Left forelimb (tissue), 1 donor: ENCODE measurements at places on chromosomes 1 and 21.

DNA sequence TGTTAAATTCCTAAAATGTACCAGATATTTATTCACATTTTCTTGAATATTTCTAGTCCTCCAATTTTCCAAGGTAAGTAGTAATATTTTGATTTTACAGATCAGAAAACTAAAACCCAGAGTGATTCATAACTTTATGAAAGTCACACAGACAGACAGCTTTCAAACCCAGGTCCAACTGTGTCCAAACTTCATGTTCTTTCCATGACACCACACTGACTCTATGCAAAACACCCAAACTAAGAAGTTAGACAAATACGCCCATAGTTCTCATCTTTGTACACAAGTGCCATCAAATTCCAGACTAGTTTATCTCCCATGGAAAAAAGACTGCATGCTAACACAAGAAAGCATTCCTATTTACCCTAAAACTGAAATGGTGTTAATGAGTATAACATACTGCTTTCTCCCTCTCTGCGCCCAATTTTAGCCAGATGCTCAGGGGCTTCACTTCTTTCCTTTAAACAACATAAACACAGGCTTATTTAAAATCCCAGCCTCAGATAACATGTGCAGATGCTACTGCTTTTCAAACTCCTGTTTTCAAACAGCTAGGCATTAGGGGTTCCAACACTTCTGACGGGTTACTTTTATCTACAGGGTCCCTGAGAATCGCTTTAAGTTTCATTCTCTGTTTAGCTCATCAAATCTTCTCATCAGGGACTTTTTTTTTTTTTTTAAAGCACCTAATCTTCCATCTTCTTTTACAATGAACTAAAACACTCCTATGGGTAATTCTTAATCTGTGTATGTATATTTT lies 44.6 kb downstream of the WASF2 start:
- no peak for DNase-seq

- no peak for DNase-seq
These were observed 70.2 kb downstream of the SLC5A9 start for GRCh38 chr1:48292706-48293105.

DNA sequence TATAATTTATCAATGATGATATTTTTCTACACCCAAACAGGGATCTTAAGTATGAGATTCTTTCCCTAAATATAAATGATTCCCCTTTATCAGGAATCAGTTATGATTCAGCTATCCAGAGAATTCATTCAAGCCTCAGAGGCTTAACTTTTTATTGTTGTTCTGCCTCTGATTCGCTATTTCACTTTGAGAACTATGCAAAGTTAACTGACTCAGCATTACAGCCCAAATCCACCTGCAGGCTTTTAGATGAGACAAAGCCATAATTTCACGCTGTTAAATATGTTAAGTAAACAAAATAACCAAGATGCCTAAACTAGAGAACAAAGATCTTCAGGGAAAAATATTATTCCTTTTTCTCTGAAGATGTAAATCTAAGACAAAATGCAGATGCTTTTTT lies 8.5 kb downstream of the SCYL3 start:
- DNase-seq: no peak

DNA sequence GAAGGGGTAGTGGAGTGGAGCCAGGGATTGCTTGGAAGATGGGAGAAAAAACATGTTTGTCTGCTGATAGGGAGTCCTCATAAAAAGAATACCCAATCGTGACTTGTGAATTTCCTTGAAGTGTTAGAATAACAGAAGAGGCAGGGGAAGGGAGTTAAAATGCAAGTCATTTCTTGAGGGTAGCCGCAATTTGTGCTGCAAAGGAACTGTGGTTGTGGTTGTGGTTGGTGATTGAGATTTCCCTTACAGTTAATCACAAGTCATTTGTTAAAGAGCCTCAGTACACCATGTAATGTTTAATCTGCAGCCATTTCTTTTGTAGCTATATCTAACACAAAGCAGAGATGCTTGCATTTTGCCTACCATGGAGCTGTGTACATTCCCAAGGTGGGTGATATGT lies 38.5 kb upstream of the EGLN1 start:
- no peak for DNase-seq

GRCh38 chr1:150543500-150544143 lies 5.6 kb upstream of the ADAMTSL4 start:
- DNase-seq: no peak
